ENCODE measurements at places on chromosomes 5 and 9.

DNA sequence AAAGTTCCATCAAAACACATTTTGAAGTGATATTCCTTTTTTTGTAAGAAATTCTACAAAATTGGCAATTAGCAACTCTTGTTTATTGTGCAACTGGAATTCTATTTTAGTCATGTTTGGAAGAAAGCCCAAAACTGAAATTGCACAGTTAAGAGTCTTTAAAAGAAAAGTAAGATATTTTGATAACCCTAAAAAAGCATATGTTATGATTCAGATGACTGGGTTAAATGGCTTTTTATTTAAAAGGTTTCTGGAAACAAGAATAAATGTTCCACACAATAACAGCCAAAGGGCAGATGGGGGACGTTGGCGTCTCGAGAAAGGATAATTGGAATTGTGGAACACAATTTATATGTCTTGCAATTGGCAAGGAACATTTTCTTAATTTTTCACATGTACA lies 275.2 kb downstream of the CDH9 start:
- no peak for DNase-seq

DNA sequence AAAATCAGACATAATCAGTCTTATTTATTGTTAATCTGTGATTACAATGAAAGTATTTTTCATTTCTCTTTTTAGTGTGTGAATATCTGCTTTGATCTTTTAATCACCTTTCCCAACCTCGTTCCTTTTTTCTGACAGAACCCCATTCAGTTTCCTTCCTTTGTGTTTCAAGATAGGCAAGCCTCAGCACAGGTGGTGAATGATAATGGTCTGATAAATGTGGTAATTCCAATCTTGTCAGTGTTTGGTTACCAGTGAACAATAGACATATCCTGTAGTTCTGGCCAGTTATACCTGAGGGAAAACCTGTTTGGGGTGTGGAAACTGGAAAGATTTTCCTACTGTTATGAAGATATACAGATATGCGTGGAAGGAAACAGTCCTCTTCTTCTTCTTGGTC lies 13.5 kb downstream of the STX17 start:
- no peak for DNase-seq

DNA sequence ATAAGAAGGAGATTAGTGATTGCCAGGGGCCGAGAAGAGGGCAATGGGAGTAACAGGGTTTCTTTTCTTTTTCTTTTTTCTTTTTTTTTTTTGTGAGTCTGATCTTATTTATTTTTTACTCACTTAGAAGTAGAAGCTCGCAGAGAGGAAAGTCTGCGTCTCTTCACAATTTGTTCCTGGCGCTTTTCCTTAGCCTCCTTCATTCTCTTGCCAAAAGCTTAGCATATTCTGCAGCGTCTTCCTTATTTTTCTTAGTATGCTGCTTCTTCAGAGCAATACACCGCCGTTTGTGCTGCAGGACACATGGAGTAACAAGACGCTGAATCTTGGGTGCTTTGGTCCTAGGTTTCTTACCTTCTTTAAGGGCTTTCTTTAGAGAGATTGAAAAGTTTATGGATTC lies 30.3 kb upstream of the DENND4C start:
- DNase-seq, result no peak

- no peak for DNase-seq
These were observed 1.3 kb downstream of the PHYHD1 start for GRCh38 chr9:128921881-128922763.

DNA sequence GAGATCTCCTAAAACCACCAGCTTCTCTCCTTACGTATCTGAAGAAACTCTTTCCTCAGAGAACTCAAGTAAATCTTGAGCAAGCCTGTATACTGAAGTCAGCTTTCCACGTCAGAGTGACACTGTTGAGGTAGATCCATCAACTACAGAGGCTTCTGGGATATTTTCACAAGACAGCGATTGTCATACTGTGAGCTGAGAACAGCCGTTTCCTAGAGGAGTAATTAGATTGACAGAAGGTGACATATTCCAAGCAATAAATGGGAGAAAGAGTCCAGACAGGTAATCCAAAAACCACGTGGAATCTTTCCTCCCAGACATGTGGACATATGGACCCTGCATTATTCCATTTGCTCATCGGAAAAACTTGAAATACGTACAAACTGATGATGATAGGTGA lies 117.2 kb downstream of the MEF2C start:
- no peak for DNase-seq

GRCh38 chr5:17995997-17996396 lies 361.7 kb downstream of the TAF11L14 start:
- DNase-seq, result no peak

GRCh38 chr9:120307599-120307998 lies 272.4 kb downstream of the CDK5RAP2 start:
- no peak for DNase-seq

GRCh38 chr5:43041110-43041668 lies 1.1 kb upstream of the ANXA2R start:
- no peak for DNase-seq

DNA sequence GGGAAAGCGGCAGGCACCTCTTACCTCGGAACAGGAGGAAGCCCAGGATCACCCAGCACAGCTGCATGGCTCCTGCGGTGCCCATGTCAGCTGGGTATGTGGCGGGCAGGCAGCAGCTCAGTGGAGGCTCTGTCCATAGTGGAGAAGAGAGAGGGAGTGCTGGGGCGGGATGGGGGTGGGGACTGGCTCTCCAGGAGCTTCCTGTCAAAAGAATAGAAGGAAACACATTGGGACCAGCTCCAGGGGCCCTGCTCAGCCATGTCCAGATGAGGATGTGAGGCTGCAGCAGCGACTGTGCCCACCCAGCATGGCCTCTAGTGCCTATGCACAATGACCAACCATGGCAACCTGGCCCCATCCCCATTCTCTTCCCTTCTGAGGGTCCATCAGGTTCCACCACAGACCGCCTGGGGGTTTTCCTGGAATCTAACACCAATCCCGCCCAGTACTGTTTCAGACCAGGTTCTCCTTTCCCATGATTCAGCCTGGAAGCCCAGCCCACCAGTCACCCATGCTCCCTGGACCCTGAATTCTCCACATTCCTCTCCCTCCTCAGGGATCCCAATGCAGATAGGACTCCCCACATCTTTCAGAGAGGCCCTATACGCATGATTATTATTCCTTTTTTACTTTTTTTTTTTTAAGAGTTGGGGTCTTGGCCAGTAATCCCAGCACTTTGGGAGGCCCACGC lies at the start of gene ECSCR:
ECSCR (minus strand) TSS at position 158 of the 691 bp plus-strand sequence; CDS start at position 85, 73 bp downstream.
- DNase-seq, result no peak

DNA sequence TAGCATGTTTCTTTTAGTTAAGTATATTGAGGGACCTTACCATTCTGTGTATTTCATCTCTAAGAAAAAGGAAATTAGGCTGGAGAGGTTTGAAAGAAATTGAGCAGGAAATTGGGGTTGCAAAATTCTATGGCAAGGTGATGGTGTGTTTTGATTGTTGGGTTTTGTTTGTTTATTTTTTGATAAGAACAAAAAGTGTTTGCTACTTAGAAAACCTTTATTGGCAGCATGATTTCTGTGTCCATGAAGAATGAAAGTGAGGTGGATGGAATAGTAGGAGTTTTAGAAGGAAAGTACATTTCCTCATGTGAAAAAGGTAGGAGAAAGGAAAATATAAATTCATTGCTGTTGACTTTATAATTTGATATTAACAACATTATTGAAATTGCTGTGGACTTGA lies 167.1 kb downstream of the CD180 start:
- DNase-seq, result no peak

- DNase-seq, result no peak
These were observed 232.9 kb upstream of the MVB12B start for GRCh38 chr9:126093771-126094170.

DNA sequence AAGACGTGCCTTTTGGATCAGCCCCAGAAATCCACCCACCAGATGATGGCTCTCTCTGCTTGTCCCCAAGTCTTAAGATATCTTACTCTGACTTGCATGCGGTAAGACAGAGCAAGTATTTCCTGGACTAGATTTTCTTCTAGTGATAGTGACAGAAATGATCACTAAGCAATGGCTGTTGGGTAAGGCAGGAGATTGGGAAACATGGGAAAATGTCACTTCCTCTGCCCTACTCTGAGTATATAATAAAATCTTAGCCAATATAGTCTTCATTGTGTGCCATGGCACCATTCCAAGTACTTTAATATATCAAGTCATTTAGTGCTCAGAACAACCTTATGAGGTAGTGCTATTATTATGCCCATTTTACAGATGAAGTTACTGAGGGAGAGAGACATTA lies 31.0 kb upstream of the GNA14 start:
- no peak for DNase-seq

GRCh38 chr5:59040024-59040803 lies 457.3 kb downstream of the RAB3C start:
- no peak for DNase-seq

GRCh38 chr9:27272103-27272502 lies 24.8 kb downstream of the EQTN start:
- DNase-seq, result no peak

DNA sequence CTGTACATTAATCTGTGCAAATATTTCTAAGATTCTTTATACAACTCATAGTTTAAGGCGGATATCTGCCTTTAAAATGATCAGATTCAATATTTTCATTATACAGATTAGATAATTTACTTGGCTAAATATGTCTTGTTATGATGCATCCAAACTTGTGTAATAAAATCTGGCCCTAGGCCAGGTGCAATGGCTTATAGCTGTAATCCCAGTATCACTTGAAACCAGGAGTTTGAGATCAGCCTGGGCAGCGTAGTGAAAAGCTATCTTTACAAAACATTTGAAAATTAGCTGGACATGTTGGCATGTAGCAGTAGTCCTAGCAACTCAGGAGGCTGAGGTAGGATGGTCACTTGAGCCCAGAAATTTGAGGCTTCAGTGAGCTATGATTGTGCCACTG lies 2002.2 kb upstream of the ACO1 start:
- no peak for DNase-seq

DNA sequence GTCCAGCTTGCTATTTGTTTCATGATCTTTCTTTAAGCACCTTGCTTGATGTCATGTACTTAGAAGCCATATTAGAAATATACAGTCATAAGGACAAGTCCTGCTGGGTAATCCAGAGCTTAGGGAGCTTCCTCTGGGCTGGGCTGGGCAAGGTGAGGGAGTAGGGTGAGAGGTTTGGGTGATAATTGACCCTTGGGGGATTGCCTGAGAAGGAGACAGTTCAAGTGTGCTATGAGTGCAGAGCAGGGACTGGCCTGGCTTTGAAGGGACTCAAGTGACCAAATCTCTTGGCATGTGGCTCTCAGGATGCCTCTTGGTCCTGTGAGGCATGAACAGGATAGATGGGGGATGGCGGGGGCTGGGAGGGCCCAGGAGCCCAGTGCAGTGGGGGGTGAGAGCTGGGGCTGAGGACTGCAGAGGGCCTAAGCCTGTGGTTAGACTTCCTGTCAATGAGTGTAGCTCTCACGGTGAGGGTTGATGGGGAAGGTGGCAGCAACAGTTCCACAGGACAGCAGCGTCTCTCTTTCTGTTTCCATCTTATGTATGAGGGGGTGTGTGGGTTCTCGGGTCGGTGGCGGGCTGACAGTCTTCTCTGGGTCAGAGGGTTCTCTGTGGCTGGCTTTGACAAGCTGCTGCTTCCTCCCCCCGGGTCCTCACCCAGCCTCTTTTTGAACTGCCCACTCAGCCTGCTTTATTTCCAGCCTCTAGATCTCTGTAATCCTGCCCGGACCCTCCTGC lies 53.5 kb downstream of the RGS3 start:
- peak; percentile 44 for DNase-seq

GRCh38 chr5:120405286-120405864 lies 58.7 kb upstream of the PRR16 start:
- DNase-seq, result no peak

GRCh38 chr5:145479271-145479670 lies 355.9 kb downstream of the PRELID2 start:
- no peak for DNase-seq

DNA sequence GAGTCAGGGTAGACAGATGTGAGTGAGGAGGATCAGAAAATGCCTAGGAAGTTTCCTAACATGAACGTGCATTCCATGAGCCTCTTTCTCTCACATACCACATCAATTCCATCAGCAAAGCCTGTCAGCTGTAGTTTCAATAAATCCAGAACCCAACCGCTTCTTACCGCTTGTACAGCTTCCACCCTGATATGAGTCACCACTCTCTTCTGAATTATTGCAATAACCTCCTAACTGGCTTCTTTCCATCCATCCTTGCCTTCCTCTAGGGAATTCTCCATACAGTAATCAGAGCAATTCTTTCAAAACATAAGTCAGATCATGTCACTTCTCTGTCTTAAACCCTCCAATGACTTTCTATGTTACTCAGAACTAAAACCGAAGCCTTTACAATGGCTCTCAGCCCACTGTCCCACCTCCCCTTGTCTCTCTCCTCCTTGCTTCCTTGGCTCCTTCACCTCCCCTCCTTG lies 8.1 kb upstream of the RAD23B start:
- DNase-seq, result no peak

DNA sequence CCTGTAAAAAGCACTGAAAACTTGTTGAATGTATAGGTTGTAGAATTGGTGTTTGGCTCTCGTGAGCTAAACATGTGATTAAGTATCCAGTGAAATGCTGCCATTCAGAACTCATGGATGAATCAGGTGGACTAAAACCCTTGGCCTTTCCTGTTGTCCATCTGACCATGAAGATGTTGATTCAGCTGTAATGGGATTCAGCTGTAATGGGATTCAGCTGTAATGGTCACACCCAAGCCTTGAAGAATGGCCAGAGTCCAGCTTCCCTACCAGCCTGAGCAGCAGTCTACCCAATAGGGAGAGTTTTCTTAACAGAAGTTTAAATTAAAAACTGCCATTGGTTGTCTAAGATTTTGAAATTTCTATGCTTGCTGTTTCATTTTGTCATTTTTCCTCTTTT lies 18.1 kb downstream of the MAMDC2 start:
- no peak for DNase-seq

GRCh38 chr9:94638335-94639060 lies 820 bp downstream of the FBP1 start:
- no peak for DNase-seq

GRCh38 chr5:14286574-14287421 lies 143.7 kb downstream of the TRIO start:
- no peak for DNase-seq

GRCh38 chr9:97382099-97382718 lies 29.7 kb upstream of the TDRD7 start:
- DNase-seq, result no peak

DNA sequence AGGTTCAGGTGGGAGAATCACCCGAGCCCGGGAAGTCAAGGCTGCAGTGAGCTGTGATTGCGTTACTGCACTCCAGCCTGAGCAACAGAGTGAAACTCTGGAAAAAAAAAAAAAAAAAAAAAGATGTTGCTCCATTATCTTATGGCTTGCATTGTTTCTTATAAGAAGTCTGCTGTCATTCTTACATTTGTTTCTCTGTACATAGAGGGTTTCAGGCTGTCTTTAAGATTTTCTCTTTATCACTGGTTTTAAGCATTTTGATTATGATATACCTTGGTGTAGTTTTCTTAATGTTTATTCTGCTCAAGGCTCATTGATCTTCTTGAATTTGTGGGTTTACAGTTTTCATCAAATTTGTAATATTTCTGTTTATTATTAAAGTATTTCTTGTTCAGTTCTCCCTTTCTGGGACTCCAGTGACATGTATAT lies 35.2 kb downstream of the MVB12B start:
- no peak for DNase-seq

GRCh38 chr5:37859805-37860204 lies 20.0 kb upstream of the GDNF start:
- no peak for DNase-seq

- DNase-seq, result no peak
These were observed 89.7 kb downstream of the ELAVL2 start for GRCh38 chr9:23736293-23736692.

GRCh38 chr9:71910650-71911060 lies 338 bp downstream of the ABHD17B start:
- DNase-seq, result no peak

Measured in stimulated activated CD8-positive, alpha-beta memory T cell treated with anti-CD3 and anti-CD28 coated beads, Interleukin-15, amount 100 ng/mL, for 24 hours (primary cell).